Transverse colon (tissue), 4 donors: ENCODE measurements at places on chromosomes 2 and 18. TPM values are rescaled to one million over a fixed set of nuclear protein-coding genes. Genes with fewer than 3 reads are reported as not detected.

DNA sequence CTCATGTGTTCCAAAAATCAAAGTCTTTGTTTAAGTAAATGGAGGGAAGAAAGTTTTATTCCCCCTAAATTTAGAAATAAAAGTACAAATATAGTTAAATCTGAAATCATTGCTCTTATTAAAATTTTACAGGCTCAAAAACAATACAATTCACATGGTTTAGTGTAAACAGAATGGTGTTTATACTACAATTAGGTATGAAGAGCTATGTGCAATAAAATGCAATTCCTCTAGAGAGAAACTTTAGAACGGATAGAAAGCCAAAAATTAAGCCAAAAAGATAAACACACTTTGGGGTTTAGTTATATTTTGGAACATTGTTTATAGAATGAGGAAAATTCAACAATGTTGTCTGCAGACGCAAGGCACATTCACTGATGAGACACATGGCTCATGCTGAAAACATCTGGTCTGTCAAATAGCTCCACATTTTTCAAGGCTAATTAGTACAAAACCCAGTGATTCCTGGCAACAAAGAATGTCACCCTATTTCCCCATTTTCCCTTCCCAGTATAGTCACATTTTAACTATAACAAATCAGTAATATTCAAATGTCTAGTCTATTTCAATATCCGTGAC lies 103.3 kb downstream of the EXOC6B start:
- no peak for DNase-seq

- no peak for DNase-seq
Observed at GRCh38 chr18:80200932-80201672, 46.2 kb downstream of the PARD6G start.

DNA sequence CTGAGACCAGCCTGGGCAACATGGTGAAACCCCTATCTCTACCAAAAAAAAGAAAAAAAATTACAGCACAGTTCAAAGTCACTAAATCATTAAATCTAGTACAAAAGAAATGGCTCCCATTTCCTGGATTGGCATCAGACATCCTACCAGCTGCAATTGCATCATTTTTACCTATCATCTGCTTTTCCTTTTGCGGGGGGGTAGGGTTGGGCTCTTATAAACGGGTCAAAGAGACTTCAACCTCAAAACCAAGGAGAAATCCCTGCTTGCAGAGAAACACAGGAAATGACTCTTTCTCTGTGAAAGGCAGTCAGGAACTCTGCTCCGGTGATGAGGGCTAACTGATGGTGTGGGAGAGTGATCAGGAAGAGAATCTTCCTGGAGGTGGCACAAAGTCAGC lies 45.3 kb upstream of the RFX8 start:
- no peak for DNase-seq

- no peak for DNase-seq
Observed at GRCh38 chr18:42365591-42365990, 410.6 kb downstream of the PIK3C3 start.

- DNase-seq, result no peak
Observed at GRCh38 chr2:60621688-60622429, 68.4 kb upstream of the BCL11A start.

- no peak for DNase-seq
Observed at GRCh38 chr2:212709280-212709679, 170.7 kb upstream of the ERBB4 start.

- no peak for DNase-seq
Observed at GRCh38 chr2:46703588-46703987, 212.0 kb downstream of the MCFD2 start.

- no peak for DNase-seq
Observed at GRCh38 chr18:10417191-10417590, 37.2 kb upstream of the APCDD1 start.

DNA sequence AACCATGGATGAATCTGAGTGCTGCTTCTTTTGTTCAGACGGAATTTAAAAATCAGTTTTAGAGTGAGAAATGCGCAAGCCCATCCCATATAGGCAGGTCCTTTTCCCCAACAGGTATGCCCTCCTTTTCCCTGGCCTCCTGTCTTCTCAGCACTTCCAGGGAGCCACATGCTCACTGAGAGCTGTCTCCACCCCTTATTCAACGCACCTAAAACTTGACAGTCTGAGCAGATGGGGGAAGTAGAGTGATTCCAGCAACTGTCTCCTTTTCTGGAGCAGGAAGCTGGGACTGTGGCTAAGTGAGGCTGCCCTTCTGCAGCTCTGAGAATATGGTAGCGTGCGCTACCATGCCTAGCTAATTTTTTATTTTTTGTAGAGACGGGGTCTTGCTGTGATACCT lies 53.1 kb upstream of the NOSTRIN start:
- no peak for DNase-seq

GRCh38 chr2:175855236-175855635 lies 146.8 kb downstream of the LNPK start:
- DNase-seq, result no peak

GNLY gene
- not detected for total RNA-seq

FOXI3 gene
- total RNA-seq, result not detected

CNDP1 gene
- not detected for total RNA-seq
